ENCODE measurements at places on chromosomes 16 and 17.

GRCh38 chr16:87656328-87656727 is 54.0 kb downstream of the JPH3 start:
- DNase-seq, result no peak

DNA sequence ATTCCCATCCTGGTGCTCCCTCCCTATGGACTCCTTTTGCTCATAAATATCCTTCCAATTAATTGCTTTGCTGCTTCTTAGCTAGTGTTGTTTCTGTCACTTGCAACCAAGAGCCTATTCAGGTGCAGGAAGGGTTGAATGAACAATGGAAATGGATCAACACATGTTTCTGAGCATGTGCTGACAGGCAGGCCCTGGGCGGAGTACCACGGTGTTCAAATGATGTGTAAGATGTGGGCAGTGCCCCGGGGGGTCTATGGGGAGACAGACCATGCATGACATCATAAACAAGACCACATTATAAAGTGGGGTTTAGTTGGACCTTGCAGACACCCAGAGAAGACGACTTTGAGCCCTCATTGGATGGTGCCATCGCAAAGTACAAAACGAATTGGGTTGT is 48.4 kb upstream of the MEOX1 start:
- no peak for DNase-seq

GRCh38 chr17:28484296-28484695 is 10.9 kb downstream of the SLC13A2 start:
- DNase-seq, result no peak

DNA sequence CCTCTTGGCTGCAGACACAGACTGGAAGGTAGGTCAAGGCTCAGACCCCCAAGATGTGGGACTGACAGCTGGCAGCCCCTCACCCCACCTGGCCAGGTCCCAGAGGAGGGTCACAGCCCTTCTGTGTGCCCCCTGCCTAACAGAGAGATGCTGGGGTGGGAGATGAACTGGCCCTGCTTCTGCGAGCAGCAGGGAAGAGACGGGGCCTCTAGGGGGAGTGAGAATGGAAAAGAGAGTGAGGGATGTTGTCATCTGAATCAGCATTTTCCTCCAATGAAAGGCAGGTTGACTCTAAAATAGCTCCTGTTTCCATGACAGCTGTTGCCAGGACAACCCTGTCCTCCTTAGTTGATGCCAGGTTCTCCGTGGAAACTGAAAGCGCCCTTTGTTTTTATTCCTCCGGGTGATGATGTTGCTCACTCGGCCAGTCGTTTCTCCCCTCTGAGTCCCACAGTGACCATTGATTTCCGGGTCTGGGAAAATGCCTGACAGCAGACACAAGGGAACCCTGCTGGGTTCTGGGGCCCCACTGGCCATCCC is 4.9 kb upstream of the NDRG4 start:
- peak; percentile 78 for DNase-seq

GRCh38 chr16:73058221-73058615 is 10.3 kb upstream of the ZFHX3 start:
- DNase-seq, result no peak

DNA sequence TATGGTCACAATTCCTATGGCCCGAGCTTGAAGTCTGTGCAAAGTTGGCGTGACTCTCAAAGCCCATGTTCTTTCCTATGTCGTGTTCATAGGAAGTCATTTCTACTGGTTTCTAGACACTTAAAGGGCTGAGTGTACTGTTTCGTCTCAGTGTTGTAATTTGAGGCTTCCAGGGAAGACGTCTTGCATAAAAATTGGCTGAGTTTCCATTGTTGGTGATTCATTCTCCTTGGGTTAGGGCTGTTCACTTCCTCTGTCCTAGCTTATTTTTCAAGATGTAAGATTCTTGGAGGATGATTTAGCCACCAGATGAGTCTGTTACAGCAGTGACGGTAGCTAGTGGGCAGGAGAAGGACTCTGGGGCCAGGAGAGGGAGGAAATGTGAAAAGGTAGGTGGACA is 43.1 kb downstream of the PIK3R5 start:
- DNase-seq, result no peak

GRCh38 chr16:66254106-66254505 is 112.4 kb upstream of the CDH5 start:
- DNase-seq, result no peak

- DNase-seq, result no peak
Observed at GRCh38 chr16:56389554-56389953, 35.8 kb downstream of the AMFR start.

GRCh38 chr17:37693328-37693727 is 50.1 kb upstream of the DDX52 start:
- DNase-seq, result no peak

DNA sequence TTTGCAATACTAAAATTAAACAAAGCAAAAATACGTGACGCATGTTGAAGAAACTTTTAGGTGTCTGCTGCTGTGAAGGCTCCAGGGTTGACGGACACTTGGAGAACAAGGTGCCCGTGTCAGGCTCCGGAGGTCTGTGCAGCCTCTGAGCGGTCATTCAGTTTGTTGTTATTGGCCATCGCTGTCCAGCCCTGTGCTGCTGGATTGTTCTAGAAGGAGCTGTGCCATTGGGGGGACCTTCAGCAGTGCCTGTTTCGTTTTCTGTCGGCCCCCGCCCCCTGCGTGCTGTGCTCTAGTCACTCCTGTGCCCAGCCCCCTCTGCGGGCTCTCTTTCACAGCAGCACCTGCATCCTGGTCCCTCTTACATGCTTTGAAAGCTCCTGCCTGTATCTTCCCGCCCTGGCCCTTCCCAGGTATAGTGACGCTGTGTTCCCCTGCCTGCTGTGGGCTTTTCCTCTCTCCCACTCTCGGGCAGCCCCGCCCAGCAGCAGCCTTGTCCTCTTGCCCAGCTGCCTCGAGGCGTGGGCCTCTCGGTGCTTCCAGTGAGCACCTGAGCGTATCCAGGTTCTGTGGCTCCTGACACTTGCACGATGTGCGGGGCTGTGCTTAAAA is 50.7 kb downstream of the RNF213 start:
- no peak for DNase-seq

DNA sequence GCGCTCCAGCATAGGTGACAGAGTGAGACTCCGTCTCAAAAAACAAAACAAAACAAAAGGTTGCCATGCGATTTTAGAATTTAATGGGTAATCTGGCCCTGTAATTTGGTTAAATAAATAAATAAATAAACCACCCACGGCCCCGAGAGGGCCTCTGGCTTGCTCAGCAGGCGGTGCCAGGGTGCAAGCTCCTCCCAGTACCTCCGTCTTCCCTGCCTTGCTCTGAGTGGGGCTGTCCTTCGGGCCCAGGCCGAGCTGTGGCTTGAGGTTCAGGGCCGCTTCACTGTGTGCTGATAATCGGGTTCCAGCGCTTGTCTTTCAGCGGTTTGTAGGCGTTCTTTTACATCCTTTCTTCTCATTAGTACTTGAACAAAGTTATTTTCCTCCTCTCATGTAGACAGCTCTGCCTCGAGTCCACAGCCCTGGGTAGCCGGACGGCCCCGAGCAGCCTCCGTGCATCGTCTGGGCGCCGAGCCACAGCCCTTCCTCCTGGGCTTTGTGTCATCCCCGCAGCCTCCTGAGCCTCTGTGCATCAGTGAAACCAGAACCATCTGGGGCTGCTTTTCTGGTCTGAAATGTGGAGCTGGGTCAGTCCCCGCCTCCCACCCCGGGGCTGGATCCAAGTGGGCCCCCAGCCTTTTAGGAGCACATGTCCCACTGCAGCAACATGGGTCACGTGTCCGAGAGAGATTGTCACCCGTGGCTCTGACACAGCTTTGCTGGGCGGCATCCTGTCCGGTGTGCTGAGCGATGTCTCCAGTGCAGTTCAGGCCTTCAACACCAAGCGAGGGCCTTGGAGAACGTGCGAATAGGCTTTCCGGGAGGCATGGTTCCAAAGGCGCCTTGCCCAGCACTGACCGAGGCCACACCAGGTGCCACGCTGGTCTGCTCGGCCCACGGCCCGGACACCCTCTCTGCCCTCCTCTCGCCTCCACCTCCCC is 157.4 kb upstream of the CHMP6 start:
- no peak for DNase-seq

GRCh38 chr17:72470121-72470705 is 349.4 kb downstream of the SOX9 start:
- DNase-seq, result no peak

- DNase-seq, result no peak
Observed at GRCh38 chr16:17364319-17365210, 106.2 kb downstream of the XYLT1 start.

Data from NCI-H774 (cell line).